ENCODE measurements at places on chromosomes 3 and 15.
A peak's percentile ranks its signal among the peaks of the same experiment; 100 is the strongest.

DNA sequence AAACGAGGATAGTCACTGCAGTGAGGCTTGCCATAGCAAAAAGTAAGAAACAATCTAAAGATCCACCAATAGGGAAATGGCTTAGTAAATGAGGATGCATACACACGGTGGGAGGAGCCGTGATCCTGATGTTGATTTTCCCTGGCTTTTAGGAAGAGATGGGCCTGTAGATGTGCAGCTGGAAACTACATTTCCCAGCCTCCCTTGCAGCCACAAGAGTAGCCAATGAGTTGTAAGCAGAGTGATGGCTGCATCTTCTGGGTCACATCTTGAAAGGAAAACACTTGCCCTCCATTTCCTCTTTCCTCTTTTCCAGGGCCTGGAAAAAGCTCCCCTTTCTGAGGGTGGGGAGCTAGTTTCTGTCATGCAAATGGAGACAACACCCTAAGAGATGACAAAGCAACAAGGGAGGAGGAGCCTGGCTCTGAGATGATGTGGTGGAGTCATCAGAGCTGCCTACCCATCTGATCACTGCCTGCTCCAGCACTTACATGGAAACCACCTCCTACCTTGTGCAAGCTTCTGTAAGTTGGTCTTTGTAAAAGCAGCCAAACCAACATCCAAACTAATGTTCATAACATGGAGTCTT is 139.1 kb downstream of the TLE3 start:
- no peak for DNase-seq

GRCh38 chr3:126258670-126259069 is 78.3 kb upstream of the ALDH1L1 start:
- DNase-seq, result no peak

DNA sequence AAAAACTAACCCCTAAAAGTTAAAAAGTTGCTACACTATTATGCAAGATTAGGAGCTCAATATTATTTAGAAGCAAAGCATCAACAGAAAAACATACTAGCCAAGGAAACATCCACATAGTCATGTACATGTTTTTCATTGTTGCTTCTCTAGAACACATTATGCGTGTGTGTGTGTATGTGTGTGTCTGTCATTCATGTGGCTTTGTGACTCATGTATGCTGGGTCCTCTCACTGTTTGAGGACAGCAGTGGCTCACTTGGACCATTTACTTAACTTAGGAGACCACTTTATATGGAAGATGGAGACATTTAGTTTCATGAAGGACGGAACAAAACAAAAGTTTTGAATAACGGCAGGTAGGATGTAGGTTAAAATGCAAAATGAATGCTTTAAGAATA is 219.4 kb upstream of the THBS1 start:
- no peak for DNase-seq

GRCh38 chr3:127306361-127307111 is 18.7 kb upstream of the PRR20G start:
- no peak for DNase-seq

GRCh38 chr3:148332509-148332908 is 365.2 kb upstream of the AGTR1 start:
- no peak for DNase-seq

GRCh38 chr15:79412429-79412828 is 19.7 kb upstream of the MINAR1 start:
- no peak for DNase-seq

DNA sequence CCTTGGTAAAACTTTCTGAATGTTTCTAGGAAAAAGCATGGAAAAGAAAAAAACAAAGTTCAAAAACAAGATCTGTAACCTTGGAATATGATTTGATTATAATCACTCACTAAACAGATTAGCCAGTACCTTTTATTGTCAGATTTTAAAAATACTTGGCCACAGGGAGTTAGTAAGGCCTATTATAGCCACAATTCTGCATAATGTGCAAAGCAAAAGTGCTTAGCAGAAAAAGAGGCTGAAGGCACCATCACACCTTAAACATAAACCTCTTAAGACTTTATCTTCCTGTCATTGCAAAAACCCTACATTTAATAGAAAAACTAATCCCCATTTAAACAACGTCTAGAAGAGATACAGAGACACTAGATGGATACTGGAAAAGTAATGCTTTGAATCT is 41.8 kb downstream of the CHSY1 start:
- no peak for DNase-seq

DNA sequence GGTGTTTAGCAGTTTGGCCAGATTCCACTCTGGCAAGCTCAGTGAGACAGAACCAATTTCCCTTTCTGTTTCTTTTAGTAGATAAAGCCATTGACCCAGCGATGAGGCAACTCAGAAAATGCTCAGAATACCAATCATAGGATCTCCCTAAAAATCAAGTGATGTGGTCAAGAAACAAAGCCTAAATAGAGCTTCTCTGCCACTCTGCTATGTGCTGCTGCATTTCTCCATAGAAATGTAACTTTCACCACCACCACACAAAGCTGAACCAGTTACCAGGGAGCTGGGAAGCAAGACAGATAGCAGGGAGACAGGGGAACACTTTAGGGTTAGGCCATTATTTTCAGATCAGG is 109.8 kb downstream of the RPL22L1 start:
- no peak for DNase-seq

DNA sequence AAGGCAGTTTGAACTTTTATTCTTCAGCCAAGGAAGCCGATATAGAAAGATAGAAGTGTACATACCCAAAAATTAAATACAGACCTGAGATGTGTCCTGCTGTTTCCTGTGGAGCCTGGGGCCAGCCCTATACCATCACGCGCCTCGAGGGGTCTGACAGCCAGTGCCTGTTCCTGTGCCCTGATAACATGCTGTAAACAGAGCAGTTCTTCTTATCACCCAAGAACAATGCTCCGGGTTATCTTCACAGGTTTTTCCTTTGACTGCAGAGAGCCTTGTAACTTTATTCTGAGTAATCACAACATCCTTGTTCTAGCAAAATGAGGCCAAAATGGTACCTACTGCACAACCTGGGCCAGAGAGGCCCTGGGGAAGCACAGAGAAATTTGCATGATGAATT is 289.7 kb upstream of the CHRM5 start:
- no peak for DNase-seq

GRCh38 chr3:15164340-15164739 is 41.7 kb upstream of the CAPN7 start:
- no peak for DNase-seq

- DNase-seq, result no peak
Observed at GRCh38 chr3:72953325-72953956, 43.2 kb upstream of the PPP4R2 start.

GRCh38 chr3:61761694-61762430 is 200.5 kb downstream of the PTPRG start:
- DNase-seq, result no peak

DNA sequence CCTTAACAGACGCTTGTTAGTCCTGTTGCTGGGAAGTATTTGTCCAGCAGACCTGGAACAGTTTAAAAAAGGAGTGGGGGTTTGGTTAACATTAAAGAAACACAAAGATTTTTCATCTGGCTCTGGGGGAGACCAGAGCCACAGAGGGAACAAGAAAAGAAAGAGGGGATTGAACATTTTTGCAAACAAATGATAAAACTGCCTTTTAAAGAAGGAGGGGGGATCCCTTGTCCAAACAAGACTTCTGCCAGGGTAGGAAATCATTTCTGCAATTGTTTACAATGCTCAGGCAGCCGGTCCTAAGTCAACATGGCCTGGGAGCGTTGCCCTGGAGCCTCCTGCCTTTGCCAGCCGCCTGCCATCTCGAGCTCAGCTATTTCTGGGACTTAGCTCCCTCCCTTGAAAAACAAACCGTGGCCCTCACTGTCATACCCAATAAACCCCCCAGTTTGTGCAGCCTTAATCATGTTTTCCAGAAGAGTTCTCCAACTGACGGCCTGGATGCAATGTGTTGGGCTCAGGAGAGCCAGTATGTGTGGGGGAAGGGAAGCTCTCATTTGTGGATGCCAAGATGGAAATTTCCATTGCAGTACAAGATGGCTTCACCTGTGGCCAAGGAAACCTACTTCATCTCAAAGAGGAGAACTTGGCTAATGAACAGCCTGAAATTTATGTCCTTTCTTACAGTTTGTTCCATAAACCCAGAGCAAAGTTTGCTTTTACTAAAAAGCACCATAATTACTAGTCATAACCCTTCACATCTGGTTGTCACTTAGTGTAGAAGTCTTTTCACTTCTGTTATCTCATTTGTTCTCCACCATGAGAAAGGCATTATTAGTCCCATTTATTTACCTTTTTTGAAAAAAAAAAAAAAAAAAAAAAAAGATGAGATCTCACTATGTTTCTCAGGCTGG is 75.9 kb upstream of the RNU6-1 start:
- DNase-seq, result no peak

DNA sequence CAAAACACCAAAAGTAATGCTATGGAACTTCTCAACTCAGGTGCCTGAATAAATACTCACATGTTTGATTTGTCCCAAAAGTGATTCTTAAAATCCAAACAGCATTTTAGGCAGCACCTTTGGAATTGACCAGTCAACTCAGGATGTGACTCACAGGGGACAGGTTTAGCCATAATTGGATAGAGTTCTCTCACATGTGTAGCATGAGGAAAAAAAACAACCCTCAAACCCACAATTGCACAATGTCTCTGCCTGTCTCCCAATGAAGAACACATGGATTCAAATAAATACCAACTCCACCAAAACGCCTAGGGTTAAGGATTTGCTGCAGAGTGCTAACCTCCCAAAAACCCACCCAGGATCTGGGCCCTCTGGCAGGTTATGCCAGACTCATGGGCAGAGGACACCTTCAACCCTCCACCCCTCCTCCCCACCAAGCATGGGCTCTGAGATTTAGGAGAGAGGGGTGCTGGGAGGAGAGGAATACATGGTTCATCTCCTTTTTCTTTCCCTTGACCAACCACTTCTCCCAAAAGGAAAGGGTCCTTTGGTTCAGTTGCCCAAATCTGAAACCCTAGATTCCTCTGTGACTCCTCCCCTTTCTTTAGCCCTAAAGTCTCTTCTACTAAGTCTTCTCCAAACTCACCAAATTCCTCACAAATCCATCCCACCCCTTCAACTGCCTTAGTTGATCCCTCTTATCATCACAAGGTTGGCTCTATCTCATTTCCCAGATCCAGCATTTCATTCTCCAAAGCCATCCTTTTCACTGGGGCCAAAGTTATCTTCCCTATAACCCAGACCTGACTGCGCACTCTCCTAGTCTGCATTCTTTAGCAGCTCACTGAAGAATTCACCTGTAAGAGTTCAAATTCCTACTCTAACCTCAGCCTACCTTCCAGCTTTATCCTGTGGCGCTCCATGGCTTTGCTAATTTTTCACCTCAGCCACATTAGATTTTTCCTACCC is 7.7 kb downstream of the RYK start:
- DNase-seq, result peak; percentile 86

GRCh38 chr3:197010556-197011351 is 18.9 kb downstream of the MELTF start:
- DNase-seq, result no peak
